ENCODE measurements at places on chromosomes 11 and 22.

DNA sequence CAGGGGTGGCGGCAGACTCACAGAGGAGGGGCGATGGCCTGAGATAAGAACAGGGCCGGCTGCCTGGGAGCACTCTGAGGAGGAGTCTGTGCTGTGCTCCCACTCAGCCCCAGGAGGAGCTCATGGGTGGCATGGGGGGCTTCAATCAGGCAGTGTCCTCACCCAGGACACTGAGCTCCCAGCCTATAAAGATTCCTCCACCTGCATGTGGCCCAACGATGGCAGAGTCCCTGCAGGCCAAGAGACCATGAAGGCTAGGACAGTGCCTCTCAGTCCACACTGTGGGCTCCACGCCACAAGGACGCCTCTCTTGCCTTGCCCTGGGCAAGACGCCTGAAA lies 1.9 kb downstream of the CST6 start:
- DNase-seq: no peak

DNA sequence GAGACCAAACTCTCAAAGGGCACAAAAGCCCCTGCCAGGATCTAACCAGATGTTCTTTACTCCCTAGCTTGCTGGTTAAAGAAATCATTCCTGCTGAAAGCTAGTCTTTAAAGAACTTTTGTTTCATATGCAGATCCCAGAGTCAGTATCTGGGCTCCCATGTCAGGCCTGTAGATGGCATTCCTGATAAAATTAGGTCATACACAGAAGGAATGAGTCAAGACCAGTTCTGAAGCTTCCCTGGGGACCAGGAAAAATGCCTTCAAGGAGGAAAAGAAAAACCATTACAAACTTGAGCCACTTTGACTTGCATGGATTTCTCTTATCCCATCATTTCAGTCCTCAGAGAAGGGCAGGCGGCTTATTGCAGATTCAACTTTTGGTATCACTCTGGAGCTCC lies 5.9 kb downstream of the DBX1 start:
- DNase-seq: no peak

DNA sequence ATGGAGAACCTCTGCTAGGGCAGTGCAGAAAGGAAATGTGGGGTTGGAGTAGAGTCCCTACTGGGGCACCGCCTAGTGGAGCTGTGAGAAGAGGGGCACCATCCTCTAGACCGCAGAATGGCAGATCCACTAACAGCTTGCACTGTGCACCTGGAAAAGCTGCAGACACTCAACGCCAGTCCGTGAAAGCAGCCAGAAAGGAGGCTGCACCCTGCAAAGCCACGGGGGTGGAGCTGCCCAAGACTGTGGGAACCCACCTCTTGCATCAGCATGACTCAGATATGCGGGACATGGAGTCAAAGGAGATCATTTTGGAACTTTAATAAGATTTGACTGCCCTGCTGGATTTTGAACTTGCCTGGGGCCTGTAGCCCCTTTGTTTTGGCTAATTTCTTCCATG lies 8.7 kb downstream of the TSKU start:
- no peak for DNase-seq

DNA sequence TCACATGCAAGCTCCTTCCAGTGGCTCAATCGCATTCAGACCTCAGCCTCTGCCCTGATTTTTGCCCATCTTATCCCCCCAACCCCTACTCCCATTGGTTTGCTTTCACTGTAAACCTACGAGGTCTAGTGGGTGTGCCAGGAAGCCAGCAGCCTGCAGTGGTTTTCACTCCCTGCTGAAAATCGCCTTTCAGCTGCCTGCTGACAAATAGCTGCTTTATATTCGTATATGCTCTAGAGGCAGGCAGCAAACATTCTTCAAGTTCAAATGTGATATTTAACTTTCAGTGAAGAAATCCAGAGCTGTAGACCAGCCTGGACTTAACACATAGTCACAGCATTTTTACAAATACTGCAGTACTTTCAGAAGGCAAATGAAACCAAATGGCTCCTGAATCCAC lies 92.8 kb upstream of the APOA1 start:
- DNase-seq: no peak

GRCh38 chr11:70251659-70252321 lies 18.7 kb upstream of the PPFIA1 start:
- no peak for DNase-seq

DNA sequence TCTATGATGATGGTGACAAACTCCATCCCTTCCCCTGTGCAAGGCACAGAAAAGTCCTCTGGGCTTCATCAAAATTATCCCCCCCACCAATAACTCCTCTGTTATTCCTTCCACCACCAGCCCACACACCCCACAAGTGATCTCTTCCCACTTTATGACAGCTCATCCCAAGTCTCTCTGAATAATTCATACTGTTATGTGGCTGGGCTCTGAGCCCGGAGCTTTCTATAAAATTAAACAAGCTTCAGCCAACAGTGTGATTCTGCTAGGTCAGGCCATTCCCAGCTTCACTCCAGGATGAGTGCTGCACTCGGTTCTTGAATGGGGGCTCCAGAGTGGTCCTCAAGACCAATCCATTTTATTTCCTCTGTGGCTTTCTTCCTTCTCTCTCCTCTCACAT lies 83.0 kb downstream of the INSC start:
- DNase-seq: no peak

GRCh38 chr11:70782401-70782913 lies 384.1 kb downstream of the CTTN start:
- no peak for DNase-seq

DNA sequence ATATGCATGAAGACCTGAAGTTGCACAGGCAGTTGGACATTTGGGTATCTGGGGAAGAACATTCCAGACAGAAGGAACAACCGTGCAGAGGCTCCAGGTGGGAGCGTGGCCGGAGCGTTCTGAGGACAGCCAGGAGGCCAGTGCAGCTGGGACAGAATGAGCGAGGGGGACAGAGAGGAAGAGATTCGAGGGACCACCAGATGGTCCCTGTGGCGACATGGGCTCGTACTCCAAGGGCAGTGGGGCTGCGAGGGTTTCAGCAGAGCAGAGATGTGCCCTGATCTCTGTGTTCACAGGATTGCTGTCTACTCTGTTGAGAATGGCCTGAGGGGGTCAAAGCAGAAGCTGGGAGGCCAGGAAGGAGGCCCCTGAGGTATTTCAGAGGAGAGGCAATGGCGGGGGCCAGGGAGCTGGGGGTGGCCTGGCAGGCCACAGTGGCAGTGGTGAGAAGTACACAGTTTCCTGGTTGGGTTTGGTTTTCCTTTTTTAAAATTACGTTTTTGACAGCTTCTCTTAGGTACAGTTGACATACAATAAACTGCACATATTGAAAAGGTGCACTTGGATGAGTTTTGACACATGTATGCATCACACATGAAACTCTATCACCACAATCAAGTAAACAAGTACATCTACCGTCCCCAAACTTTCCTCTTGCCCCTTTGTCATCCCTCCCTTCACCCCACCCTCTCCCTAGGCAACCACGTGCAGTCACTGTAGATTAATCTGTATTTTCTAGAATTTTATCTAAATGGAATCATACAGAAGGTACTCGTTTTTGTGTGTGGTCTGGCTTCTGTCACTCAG lies 24.8 kb upstream of the SOX10 start:
- DNase-seq: no peak

GRCh38 chr22:39999144-39999757 lies 4.5 kb downstream of the FAM83F start:
- no peak for DNase-seq

DNA sequence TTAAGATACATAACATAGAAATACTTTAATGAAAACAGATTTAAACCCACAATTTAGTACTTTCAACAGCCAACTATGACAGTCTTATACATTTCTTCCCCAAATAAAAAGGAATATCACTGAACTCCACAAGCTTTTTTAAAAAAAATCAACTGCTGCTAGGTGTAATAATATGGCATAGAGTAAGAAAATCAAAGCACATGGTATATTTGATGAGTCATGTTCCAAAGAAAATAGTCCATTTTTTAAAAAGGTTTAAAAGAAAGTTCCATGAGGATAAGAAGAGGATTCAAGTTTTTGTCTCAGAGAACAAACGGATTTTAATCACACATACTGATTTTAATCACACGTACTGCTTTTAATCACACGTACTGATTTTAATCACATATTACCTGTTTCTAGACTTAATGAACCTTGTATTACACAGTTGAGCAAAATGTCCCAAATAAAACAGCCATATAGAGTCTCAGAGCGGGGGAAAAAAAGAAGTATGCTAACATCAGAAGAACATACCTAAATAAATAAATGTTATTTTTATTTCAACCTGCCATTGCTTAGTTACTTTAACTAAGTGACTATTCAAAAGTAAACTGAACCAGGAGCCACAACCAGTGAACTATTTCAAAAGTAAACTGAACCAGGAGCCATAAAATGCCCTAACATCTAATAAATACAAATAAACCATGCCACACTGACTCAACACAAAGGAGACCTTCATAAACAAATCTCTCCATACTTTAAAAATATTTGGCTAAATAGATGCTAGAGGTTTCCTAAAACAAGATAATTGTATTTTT lies 198.4 kb downstream of the SBF2 start:
- DNase-seq: no peak

- peak; percentile 34 for DNase-seq
These were observed 122.6 kb upstream of the SORL1-AS1 start for GRCh38 chr11:121575250-121575962.

DNA sequence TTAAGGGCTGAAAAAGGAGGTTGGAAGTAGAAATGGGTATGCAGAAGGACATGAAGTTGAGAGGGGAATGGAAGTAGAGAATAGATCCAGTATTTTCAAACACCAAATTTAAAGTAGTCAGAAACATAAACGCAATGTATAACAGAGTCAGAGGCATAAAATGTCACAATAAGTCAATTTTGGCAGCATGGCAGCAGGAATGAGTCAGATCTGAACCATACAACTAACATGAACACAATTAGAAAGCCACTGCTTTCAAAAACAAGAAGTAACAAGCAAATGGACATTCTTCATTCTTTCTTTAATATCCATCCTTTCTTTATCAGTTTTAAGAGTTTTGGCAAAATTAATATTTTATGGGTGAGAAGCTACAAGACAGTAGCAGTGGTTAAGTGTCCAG lies 2.5 kb downstream of the CHORDC1 start:
- no peak for DNase-seq

- DNase-seq: no peak
These were observed 15.4 kb downstream of the SHANK2 start for GRCh38 chr11:71236836-71237475.

DNA sequence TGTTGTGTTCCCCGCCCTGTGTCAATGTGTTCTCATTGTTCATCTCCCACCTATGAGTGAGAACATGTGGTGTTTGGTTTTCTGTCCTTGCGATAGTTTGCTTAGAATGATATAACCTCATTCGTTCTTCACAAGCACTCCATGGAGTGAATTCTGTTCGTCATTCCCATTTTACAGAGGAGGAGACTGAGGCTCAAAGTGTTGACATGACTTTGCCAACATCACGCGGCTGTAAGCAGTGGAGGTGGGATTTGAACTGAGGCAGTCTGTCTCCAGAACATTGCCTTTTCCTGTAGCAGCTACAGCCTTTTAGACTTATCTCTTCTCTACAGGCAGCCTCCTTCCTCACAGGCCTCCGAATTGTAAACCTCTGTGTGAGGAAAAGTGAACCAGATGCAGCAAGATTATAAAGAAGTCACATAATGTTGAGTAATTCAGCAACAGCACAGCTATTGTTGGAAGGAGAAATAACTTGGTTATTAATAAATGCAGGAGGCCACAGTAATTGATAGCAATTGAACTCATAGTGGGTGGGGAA lies 74.6 kb downstream of the MYO18B start:
- no peak for DNase-seq

DNA sequence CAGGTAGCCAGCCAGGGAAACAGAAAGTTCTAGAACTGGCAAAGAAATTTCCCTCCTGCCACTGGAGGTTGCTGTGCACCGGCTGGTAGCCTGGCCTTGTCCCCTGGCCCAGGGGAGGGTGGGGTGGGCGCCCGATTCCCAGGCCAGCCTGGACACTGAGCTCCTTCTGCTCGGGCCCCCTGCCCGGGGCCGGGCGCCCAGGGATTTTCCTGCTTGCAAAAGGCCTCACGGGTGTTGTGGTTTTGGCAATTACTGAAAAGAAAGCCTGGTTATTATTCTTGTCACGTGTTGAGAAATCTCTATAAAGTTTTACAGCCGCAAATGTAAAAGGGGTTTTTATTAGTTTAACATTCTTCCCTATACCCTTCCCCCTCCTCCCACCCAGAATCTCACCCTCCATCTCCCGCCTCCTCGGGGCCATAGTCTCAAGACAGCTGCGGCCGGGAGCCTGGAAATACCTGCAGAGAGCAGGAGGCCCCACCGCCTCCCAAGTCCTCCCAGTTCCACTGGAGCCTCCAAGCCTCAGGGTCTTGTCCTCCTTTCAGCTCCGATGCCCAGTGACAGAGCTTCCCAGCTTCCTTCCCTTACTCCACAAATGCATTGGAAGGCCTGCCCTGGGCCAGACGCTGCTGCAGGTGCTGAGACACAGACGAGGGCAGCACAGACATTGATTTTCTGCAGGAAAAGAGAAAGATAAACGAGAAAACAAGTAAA lies 1515.6 kb downstream of the TBC1D22A start:
- DNase-seq: no peak

DNA sequence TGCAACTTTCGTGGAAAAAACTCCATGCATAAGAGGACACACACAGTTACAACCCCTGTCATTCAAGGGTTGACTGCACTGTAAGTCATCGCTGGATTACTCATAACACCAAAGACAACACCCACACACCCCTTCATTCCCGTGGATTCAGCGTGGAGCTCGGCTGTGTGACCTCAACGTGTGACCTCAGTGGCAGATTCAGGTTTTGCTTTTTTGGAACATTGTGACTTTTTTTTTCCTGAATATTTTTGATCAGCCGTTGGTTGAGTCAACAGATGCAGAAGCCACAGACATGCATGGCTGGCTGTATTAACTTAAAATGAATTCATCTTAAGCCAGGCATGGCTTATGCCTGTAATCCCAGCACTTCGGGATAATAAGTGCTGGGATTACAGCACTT lies 19.7 kb upstream of the MUC5AC start:
- DNase-seq: no peak

- DNase-seq: no peak
These were observed 23.4 kb upstream of the PIK3C2A start for GRCh38 chr11:17230867-17231851.

- DNase-seq: no peak
These were observed 664 bp downstream of the DDB2 start for GRCh38 chr11:47215366-47215910.

DNA sequence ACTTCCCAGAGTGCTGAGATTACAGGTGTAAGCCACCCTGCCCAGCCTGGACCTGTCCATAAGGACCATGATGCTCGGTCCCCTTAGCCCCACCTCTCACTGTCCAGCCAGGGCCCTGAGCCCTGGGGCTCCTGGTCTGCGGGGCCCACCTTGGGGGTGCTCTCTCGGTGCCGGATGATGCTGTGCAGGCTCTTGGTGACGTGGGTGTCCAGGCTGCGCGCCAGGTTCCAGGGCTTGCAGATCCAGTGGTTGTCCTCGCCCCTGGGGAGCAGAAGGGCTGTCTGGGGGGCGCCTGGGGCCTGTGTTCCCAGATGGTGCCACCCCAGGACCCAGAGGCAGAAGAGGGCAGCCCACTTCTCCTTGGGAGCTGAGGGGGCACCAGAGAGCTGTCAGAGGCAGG lies 13.4 kb downstream of the TTLL12 start:
- DNase-seq: no peak

- DNase-seq: no peak
These were observed 25.7 kb upstream of the PICK1 start for GRCh38 chr22:38031491-38031890.

- peak; percentile 25 for DNase-seq
These were observed 525.1 kb downstream of the BRD1 start for GRCh38 chr22:49302530-49302929.

Data from breast epithelium (tissue), 4 donors.